Inflammatory macrophage treated with lipopolysaccharide for 1 hour (primary cell): ENCODE measurements at places on chromosomes 7 and 10.

GRCh38 chr7:70775570-70776156 lies 356.3 kb upstream of the GALNT17 start:
- no peak for DNase-seq

DNA sequence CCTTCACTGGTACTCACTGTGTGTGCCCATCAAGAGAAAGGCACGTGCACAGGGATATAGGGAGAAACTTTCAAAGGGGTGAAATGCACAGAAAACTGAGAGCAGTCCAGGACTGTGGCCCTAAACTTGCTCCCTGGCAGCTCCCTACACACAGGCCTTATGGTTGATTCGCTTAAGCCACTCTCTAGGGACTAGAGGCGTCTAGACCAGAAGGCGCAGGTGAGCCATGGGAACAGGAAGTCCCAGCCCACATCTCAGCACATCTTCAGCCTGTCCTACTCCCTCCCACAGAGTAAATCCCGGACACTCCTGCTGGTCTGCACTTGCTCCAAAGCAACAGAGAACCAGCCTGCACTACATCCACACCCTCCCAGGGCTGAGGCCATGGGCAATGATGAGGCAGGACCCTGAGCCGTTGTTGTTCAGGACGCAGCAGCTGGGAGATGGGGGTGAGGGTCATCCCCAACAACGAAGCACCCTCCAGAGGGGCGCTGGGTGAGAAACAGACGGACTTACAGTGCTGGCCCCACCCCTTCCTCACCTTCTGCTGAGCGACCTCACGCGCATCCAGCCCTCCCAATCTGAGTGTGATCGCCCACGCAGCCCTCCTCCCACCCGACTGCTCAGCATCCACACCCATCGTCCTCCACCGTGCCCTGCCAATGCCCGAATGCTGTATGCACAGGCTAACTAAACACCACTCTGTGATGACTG lies 109.3 kb downstream of the TNS3 start:
- no peak for DNase-seq

GRCh38 chr10:30151581-30152389 lies 92.4 kb upstream of the JCAD start:
- peak; percentile 8 for DNase-seq

DNA sequence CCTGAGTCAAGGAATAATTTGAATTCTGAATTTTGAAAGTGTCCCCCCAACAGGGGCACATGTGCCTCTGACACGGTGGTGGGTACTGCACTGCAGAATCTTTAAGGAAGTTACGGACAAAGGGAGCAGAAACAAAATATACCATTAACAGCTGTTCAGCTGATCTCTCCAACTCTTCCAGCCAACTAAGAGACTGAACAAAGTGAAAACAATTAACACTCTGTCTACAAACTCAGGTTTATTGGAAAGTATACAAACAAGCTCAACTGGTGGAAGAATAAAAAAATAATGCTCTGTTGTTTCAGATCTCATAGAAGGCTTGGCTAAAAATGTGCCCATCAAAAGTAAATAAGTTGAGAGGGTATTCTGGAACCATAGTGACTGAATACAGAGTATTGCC lies 34.4 kb downstream of the ASB4 start:
- no peak for DNase-seq

DNA sequence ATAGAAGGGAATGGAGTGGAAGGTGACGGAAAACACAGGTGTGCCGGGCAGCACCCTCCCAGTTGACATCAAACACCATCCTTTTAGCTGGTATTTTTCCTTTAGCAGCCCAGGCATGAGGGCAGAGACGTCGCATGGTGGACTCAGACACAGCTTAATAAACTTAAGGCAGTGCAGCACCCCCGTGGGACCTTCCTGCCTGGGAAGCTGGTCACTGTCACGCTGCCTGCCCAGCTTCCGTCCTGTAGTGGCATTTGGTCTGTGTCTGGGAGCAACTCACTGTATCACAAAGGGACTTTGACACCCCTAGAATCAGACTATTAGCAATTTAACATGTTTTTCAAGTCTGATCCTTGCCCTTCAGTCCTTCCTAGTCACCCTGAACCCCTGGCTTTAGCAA lies 35.8 kb downstream of the IL15RA start:
- DNase-seq, result no peak

GRCh38 chr7:16055263-16055976 lies 365.9 kb downstream of the CRPPA start:
- DNase-seq, result peak; percentile 76

GRCh38 chr10:92305133-92306072 lies 14.4 kb downstream of the MARCHF5 start:
- no peak for DNase-seq

DNA sequence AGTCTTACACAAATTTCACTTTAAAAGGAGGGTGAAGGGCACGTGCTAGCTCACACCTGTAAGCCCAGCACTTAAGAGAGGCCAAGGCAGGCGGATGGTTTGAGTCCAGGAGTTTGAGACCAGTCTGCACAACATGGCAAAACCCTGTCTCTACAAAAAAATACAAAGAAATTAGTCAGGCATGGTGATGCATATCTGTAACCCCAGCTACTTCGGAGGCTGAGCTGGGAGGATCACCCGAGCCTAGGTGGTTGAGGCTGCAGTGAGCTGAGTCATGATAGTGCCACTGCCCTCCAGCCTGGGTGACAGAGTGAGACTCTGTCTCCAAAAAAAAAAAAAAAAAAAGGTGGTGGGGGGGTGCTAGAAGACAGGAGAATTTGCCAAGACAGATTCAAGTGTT lies 237.3 kb upstream of the KLF14 start:
- DNase-seq, result no peak

GRCh38 chr10:61140765-61141392 lies 196.9 kb upstream of the RHOBTB1 start:
- DNase-seq, result peak; percentile 42

DNA sequence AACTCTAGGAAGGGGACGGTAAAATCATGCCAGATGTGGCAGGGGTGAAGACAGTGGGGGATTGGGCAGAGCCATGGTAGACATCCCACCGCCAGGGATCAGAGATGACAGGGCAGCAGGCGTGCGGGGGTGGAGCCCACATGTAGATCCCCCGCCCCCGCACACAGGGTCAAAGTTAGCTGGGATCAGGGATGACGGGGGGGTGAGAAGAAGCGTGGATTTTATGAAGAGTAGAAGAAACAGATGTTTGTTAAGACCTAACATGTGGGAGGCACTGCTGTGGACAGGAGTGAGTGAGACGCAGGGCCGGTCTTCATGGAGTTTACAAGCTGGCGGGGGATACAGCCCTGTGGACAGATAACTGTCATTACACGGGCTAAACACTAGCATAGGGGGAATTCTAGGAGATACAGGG lies 154.0 kb upstream of the KLF14 start:
- no peak for DNase-seq

DNA sequence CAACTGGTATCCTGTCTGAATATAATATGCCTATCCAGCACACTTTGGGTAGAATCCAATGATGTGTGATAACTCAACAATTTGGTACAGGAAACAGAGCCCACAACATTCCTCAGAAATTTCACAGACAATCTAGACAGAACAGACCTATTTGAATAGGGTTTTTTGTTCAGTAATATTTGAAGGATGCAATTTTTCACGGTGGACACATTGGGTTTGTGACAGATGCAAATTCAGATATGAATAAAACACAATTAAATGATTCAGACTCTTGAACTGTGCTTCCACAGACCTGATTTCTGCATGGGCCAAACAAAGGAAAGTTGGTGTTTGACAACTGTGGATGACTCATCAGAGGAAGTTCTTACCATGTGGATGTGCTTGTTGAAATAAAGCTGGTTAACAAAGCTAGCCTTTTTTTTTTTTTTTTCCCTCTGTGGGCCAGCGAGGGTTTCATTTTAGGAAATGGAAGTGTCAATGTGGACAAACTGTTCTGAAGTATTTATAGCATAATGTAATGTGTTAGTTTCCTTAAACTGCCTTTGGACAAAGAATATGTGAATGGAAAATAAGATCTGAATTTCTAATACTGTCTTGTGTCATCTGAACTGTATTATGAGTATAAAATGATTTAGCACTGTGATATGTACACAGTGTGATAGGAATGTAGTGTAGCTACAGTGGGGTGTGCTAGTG lies 43.2 kb upstream of the FAM133B start:
- DNase-seq, result peak; percentile 87

DNA sequence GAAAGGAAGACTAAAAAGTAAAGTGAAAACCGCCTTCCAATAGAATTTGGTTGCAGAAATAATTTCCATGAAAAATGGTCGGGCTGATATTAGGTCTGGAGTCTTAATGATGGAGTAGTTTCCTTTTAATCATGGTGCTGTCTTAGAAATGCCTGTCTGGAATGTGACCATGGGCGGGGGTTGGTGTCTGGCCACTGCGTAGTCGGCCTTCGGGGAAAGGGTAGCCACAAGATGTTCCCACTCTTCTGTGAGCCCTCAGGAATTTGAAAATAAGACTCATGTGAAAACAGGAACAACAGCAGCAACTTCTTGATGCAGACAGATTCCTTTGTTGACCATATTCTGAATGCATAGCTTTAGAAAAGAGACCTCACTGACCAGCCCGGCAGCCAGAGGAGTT lies 176.8 kb downstream of the KIAA1217 start:
- DNase-seq, result no peak

GRCh38 chr7:139596626-139597025 lies 73.1 kb downstream of the CLEC2L start:
- DNase-seq, result no peak

- DNase-seq, result peak; percentile 80
Observed at GRCh38 chr7:85750454-85750949, 563.6 kb upstream of the SEMA3D start.

- DNase-seq, result no peak
Observed at GRCh38 chr10:8187171-8187666, 132.7 kb downstream of the GATA3 start.

DNA sequence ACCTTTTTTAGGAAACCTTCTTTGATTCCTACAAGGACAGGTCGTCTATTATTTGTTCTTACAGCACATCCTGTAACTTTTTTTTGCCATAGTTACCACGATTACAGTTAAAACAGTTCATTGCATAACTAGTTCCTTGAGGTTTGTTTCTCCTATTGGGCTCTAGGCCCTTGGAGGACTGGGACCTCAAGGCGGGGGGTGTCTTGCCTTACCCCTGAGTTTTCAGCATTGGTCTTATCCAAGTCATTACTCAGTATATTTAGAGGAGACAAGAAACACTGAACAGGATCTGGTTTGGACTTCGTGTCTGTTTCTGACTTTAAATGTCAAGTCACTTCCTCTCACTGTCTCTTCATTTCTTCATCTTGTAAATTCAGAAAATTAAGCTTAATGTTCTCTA lies 369.8 kb downstream of the SDK1 start:
- DNase-seq, result no peak

DNA sequence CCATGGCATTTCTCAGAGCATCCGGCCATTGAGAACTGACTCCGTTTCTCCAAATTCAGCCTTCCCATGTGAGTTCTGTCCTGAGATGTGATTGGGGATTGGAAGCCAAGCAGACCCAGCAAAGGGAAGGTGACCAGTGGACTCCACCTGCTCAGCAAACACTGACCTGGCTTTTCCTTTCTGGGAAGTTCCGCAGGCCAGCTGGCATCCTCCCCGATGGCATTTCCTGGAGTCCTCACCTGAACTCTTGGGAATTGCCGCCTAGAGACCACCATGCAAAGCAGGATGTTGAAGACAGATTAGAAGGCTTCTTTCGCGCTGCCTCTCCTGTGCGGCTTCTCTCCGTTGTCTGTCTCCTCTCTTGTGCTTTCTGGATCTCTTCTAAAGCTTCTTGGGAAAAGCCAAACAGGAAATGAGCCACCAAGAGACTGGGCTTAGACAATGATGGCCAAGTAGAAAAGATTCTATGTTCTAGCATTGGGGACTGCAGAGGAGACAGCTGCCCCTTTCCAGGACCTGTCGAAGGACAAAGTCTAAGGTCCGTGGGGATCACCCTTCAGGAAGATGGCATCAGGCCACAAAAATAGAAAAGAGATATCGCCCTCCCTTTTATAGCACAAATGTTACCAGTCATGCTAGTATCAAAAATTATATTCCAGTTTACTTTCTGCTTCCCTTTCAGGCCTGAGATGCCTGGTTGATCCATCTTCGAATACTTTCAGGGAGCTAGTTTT lies 103.7 kb upstream of the INSYN2A start:
- DNase-seq, result no peak

DNA sequence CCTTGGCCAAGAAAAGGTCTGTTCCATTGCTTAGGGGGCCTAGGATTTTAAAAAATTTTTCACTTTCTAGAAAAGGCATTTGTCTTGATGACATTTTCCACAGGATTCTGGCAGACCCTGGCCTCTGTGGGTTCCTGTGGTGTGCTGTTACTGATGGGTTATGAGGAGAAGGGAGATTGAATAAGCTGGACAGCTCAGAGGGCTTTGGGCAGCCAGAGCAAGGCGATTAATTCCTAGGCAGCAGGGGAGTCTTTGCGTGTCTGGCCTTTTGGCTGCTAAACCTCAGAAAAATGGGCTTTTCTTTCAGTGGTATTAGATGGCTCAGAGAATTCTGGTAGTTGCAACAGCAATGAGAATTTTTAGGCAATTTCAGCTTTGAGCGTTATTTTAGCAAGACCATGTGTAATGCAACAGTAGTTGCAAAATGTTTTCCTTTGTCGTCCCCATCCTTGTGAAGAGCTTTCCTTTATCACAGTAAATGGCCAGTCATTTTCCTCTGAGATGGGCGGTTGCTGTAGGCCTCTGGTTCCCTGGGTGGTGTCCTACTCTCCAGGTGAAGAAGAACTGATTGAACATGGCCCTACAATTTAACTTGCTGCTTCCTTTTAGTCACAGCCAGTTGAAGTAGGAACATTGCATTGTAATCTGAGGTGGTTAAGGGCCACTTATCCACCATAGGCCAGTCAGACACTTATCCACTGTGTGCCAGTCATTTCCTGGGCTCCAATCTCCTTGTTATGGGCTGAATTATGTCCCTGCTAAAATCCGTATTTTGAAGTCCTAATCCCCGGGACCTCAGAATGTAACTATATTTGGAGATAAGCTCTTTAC lies 43.2 kb downstream of the SH2D4B start:
- peak; percentile 75 for DNase-seq

- no peak for DNase-seq
Observed at GRCh38 chr10:57815949-57816348, 451.7 kb downstream of the IPMK start.

- DNase-seq, result no peak
Observed at GRCh38 chr7:95198863-95199262, 125.5 kb downstream of the PON1 start.

DNA sequence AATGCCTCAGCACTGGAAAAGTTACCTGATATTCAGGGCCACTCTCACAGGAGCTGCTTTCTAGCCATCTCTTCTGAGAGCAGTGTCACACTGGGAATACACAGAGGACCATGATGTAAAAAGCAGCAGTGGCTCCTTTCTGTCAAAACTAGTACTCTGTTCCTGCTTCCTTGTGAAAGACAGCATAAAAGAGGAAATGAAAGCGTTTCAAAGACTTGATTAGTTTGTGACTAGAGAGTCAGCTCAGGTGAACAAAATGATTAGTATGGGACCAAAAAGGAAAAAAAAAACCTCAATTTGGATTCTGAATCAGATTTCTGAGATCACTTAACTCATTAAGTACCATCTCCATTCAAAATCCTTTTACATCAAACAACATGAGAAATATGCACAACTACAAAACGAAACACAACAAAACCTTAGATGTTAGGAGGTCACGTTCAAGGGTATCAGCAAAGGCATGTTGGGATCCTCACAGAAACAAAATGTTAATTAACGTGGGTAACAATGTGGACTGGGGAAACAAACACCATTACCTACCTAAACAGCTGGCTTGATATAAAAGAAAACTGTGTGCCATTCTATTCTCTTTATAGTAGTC lies 103.7 kb downstream of the MACC1 start:
- peak; percentile 68 for DNase-seq
